Fibroblast of lung (primary cell): ENCODE measurements at places on chromosomes 13 and 19.

DNA sequence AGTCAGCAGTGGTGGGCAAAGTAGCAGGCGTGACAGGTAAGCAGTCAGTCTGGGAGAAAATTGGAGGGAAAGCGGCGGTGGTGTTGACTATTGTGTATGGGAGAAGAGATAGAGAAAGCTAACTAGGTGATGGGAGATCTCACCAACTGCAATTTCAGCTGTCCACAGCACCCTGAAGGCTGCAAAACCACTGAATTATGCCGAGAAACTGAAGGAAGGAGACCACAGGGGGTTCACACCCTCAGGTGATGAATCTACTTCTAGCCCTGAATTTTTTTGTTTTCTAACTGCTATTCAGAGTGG lies 631.5 kb downstream of the UQCRFS1 start:
- no peak for DNase-seq

DNA sequence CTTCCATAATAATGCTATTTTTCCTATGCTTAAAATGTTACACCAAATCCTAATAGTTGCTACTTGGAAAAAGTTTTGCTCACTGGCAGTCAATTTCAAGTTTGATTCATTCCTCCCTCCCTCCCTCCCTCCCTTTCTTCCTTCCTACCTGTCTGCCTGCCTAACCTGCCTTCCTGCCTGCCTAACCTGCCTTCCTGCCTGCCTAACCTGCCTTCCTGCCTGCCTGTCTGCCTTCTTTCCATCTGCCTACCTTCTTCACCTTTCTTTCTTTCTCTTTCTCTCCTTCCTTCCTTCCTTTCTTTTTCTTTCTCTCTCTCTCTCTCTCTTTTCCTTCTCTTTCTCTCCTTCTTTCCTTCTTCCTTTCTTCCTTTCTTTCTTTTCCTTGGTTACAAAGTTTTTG lies 418.7 kb downstream of the PCDH9 start:
- no peak for DNase-seq

DNA sequence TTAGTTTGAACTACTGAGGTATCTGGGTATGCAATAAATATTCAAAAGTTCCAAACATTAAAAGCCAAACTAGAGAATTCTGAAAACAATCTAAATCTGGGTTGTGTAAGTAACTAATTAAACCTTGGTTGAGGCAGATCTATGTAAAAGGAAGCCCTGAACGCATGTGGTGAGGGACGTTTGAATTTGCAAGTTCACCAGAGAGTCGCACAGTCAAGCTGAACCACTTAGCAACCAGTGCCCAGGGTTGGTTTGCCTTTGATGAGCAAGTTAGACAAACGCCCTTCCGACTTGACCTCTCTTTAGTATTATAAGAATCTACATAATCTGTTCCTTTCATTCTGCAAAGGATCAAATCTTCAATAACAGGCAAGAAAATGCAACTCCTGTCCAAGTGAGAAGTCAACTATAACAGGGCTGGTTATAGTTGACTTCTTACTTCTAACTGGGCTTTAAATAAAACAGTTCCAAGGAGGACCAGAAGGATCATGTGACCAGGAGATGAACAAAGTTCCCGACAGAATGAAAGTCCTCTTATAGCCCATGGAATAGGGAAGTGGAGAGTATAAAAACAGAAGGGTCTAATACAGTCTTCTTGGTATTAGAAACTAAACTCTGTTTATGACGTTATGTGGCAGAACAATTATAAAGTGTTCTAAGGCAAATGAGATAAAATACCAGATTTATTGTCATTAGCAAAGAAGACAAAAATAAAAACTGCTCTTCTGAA lies 40.6 kb downstream of the PHF11 start:
- DNase-seq: no peak

- no peak for DNase-seq
Measured at GRCh38 chr13:30164146-30164545, 143.2 kb downstream of the KATNAL1 start.

GRCh38 chr13:105956921-105957320 lies 578.5 kb downstream of the EFNB2 start:
- DNase-seq: no peak

GRCh38 chr13:37772644-37773043 lies 96.9 kb downstream of the TRPC4 start:
- DNase-seq: no peak

- no peak for DNase-seq
Measured at GRCh38 chr13:39401756-39402155, 201.2 kb downstream of the LHFPL6 start.

DNA sequence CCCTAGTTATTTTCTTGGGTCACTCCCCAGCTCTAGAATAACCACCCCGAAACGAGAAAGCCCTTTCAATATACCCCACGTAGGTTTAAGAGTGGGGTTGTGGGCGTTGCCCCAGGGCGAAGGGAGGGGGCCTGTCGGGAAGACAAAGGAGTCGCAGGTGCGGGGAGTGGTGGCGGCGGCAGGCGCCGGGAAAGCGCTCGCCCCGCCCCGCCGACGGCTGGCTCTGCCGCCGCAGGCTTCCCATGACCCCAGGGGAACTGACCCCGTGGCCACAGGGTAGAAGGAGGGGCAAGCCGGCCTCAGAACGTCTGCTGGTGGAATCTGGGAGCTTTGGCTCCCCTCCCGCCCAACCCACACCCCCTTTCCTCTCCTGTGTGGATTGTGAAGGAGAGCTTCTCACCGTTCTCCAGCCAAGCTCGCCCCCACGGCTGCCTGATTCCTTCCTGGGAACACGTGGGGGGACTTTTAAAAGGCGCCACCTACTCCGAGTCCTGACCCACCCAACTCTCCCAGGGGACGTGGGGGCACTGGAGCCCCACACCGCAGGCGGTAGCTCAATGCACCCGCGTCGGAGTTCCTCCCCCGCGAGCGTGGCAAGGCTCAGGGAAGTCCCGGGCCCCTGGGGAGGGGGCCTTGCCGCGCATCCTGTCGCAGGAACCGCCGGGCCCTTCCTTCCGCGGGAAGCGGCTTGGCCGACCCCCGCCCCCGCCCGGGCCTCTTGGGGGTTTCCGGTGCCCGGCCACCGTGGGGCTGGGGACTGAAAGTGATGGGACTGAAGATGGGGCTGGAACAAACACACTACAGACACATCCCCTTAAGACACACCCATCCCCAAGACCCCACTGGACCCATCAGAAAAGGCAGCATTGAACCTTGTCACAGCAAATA lies 5.5 kb downstream of the IER2 start:
- DNase-seq: peak; percentile 79

- no peak for DNase-seq
Measured at GRCh38 chr19:33370783-33371182, 2.7 kb upstream of the CEBPG start.
